ENCODE measurements at places on chromosomes 6 and 20.

DNA sequence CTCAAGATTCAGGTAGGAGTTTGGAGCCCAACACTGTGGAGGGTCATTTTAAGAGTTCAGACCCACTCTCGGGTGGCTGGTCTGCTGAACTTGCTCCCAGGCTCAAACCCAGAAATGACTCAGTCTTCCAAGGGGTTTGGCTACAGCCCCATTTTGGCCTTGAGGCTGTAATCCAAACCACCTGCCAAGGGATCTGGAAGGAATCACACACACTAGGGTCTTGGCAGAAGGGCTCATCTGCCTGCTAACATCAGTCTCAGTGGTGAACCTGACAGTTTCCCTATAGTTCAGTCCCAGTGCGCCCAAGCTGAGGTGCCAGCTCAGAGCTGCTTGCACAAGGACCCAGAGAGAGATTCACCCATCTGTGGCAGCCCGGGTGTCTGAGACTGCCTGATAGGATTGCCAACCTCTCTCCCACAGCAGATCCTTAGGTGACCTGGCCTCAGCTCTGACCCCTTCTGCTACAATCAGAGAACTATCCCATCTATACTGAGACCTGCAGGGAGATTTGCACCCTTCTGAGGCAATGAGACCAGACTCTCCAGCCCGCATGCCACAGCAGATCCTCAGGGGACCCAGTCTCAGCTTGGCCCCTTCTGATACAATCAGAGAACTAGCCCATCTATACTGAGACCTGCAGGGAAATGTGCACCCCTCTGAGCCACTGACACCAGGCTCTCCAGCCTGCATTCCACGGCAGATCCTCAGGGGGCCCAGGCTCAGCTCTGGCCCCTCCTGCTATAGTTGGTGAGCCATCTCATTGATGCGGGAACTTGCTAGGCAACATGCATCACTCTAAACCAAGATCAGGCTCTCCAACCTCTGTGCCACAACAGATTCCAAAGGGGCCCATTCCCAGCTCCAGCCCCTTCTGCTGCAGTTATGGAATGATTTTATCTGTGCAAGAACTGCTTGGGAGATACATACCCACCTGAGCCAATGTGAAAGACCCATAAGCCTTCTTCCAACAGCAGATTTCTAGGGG lies 48.2 kb downstream of the THBS2 start:
- no peak for DNase-seq

- no peak for DNase-seq
These were observed 980.3 kb upstream of the FLRT3 start for GRCh38 chr20:15317546-15318232.

- peak; percentile 86 for DNase-seq
These were observed at the start of gene VWA7 for GRCh38 chr6:31776989-31777666. VWA7 (minus strand) TSS chr6:31777328; CDS start chr6:31776779, 549 bp downstream.

GRCh38 chr6:161242779-161243693 lies 30.8 kb downstream of the AGPAT4 start:
- no peak for DNase-seq

DNA sequence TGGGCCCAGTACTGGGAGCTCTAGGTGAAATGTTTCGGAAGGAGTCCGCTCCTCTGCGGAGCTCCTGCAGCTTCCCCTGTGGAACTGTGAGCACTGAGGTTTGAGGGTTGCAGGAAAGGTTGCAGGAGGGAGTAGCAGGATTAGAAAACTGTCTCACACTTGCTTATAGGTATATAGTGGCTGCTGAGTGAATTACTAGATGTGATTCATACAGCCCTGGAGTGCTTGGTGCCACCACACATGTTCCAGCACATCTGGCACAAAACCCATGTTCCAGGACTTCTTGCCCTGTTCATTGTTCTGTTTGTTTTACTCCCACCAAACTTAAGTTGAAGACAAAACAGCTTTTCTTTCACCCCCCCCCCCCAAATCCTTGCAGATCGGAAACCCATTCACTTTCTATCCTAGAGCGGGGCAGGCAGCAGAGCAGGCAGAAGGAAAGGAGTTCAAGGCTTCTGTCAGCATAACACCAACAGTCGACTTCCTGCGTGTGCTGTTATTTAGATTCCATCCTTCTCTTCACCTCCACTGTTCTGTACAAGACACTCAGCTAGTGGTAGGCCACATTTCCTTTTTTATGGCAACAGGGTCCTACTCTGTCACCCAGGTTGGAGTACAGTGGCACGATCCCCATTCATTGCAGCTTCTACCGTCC lies 669 bp upstream of the PEX6 start:
- peak; percentile 74 for DNase-seq

GRCh38 chr6:151185148-151185547 lies 54.6 kb upstream of the AKAP12 start:
- no peak for DNase-seq

- DNase-seq: no peak
These were observed 438.6 kb downstream of the CDC5L start for GRCh38 chr6:44826025-44826676.

DNA sequence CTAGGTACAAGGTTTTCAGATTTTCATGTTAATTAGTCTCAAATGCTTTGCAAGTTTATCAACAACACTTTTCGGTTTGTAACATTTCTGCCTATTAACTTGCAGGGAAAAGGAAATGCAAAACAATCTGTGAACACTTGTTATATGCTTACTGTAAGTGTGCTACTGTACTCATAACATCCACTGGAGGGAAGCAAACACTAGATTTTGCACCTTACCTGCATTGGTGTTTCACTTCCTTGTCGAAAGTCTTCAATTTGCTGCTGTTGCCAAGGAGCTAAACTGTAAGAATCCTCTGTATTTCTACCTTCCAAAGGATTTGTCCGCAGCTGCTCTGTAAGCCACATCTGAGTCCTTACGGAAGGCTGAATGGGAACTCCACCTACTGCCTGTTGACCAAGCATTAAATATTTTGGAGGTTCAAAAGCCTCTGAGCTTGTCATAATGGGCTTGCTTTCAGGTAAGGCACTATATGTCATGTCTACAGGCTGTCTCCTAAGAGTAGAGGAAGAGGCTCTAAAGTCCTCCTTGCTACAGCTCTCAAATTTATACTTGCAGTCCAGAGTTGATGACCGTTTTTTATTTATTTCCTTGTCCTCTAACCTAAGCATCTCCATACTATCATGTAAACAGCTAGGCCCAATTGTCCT lies 17.3 kb downstream of the PLN start:
- peak; percentile 41 for DNase-seq

Measured in ELR (cell line).